NCI-H1417 (cell line): ENCODE measurements at places on chromosomes 11 and 22.

DNA sequence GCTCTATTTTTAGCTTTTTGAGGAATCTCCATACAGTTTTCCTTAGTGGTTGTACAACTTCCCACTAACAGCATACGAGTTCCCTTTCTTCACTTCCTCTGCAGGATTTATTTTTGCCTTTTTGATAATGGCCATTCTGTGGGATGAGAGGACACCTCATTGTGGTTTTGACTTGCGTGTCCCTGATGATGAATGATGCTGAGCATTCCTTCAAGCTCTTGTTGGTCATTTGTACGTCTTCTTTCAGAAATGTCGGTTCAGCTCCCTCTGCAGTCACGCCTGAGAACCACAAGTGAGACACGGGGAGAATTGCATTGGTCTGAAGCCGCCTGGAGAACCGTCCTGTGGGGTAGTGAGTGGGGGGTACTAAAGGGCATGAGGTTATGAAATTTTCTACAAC is 2.0 kb upstream of the KRTAP5-10 start:
- DNase-seq = peak; percentile 14

DNA sequence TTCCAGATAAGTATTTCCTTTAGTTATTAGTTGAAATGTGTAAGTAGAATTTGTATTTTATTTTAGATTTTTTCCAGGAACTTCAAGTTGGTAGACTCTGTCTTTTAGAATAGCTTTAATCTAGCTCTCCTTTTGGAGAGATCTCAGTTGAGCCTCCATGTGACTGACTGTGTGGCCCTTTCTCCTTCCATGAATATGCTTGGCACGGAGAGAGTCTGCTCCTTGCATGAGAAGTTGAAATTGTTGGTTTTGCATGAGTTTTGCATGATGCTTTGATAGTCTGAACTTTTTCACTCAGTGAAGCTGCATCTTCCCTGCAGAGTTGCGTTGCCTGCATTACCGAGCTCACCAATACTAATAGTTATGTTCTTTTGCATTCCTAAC is 32.8 kb upstream of the CTTN start:
- DNase-seq = no peak

DNA sequence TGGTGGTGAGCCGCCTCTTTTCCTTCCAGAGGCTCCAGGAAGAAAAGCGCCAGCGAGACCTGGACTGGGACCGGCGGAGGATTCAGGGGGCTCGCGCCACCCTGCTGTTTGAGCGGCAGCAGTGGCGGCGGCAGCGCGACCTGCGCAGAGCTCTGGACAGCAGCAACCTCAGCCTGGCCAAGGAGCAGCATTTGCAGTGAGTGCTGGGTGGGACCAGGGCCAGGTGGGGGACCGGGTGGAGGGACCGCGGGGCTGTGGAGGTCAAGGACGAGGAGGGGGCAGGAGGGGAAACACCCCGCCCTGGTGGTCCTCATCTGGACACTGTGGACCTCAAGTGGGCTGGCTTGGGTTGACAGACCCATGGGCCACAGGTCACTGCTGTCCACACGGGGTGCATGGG is 17.4 kb downstream of the RIBC2 start:
- DNase-seq = no peak

- DNase-seq = no peak
Observed at GRCh38 chr22:35605851-35606481, 11.2 kb downstream of the MB start.

DNA sequence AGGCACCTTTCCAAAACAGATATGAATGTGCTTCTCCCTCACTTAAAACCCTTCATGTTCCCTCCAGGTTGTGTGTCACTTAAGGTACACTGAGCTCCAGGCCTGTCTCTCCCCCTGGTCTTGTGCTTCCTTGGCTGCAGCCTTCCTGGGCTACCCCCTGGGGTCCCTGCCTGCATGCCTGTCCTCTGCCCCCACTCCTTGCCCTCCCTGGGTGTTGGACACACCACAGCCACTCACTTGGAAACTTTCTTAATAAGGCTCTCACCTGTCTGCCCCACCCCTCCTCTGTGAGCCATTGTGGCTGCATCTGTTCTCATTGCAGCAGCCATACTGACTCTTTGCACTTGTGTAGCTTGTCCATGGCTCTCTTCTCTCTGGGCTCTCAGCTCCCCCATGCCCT is 60.6 kb downstream of the CABIN1 start:
- no peak for DNase-seq

DNA sequence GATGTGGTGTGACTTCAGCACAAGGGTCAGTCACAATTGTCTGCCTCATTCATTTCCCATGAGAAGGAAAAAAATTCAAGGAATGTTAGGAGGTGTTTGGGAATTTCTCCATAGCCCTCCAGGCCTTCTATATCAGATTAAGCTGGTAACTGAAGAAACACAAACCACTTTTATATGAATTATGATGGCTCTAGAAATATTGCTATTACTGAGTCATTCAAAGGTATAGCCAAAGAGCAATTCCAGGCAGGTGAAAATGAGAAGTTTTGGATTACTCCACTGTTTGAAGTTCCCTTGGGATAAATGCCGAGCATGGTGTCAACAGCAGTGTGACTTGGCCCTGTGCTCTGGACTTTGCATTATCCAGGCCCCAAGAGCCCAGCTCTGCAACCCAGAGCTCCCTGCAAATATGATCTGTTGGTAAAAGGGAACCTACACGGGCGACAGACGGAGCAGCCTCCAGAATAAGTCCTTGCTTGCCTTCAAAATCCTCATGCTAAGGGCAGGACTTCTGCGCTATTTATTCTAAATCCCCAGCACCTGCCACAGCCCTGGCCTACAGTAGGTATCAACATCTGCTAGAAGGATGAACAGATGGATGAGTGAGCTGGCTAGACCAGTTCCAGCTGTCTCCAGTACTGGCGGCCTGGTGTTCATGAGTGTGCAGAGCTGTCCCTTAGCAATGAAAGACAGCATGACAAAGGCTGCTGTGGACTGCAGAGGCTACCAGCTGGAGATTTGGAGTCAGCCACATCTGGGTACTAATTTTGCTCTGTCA is 67.5 kb upstream of the ZBED5 start:
- DNase-seq = no peak

DNA sequence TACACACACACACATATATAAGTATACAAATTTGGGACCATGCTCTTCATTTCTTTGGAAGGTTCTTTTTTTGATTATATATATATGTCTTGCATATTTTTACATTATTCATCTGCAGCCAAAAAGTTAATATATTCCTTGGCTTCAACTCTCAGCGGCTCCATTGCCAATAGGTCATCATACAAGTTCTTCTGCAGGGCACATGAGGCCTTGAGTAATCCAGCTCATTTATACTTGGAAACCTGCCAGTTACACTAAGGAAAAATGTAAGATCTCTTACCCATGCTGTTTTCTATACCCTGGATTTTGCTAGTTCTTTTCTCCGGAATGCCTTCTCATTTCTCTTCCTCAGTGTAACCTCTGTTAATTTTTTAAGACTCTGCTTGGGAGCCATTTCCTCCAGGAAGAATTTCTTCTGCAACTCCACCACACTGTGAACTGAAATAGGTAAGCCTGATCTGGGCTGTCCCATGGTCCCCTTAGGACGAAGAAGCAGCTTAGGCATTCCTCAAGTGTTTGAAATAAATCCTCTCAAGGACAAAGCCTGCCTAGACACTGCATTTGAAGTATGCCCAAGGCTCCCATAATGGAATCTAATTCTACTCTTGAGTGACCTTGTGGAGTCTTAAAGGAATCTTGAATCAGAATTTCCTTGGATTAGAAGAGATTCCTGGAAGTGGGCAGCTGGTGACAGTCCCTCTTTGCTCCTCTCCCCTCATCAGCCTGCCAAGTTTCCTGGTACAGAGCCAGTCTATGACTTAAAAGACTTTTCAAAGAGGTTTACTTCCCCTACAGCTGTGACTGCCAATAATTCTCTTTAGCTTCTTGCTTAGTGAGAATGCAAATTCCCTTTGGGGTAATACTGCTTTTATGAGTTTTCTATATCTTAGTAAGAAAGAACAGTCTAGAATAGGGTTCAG is 182.8 kb downstream of the C11orf87 start:
- DNase-seq = no peak

GRCh38 chr22:47384977-47385376 is 622.5 kb downstream of the TBC1D22A start:
- DNase-seq = no peak

DNA sequence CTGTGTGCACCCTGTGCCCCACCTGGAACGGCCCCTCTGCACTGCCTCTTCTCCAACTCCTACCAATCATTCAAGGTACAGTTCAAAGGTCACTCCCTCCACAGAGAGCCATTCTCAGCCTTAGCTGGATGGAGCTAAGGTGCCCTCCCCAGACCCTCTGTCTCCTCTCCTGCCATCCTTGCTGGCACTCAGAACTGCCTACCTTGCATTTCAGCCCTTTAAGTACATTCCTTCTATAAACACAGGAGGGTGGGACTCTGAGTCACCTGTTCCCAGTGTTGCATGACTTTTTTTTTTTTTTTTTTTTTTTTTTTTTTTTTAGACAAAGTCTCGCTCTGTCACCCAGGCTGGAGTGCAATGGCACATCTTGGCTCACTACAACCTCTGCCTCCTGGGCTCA is 8.6 kb downstream of the TTLL1 start:
- DNase-seq = no peak

GRCh38 chr11:70825893-70826540 is 426.4 kb downstream of the SHANK2 start:
- DNase-seq = no peak

GRCh38 chr11:134761386-134761785 is 349.3 kb upstream of the B3GAT1 start:
- DNase-seq = no peak

DNA sequence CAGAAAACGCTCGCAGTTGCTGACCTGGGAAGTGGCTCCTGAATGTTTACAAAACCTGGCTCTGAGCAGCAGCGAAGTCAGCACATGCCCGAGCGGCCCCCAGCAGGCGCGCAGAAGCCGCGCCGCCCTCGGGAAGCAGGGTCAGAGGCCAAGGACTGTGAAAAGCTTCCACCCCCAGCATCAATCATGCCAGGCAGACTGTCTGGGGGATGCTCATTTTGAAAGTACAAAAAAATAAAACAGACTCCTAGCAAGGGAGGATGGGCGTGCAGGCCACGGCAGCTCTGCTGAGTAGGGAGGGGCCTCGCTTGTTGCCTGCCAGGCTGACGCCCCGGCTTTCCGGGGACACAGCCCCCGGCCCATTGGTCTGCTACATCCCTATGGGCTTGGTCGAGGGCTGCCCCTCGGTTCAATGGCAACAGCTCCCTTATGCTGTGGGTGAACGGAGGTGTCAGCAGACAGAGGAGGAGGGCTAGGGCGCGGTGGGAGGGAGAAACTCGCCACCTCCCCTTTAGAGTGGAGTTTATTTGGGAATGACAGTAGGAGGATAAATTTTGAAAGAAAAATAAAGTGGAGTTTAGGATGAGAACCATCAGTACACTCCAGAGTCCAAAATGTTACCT is 37.7 kb upstream of the GNB1L start:
- peak; percentile 88 for DNase-seq

DNA sequence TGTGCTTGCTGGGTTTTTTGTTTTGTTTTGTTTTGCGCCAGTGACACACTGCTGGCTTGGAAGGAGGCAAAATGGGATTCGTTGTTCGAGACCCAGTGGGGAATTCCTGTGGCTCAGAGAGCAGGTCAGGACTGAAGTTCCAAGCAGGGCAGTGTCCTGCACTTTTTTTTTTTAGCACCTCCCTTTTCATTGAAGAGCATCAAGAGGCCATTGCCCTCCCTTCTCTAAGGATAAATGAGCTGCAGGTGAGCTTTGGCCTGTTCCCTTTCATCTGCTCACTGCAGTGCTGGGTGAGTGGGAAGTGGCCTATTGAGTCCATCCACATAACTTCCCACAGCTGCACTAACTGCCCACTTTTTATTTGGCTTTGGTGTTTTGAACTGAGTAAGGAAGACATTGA is 87.8 kb downstream of the ARHGAP42 start:
- no peak for DNase-seq

- no peak for DNase-seq
Observed at GRCh38 chr11:69210310-69211035, 54.7 kb downstream of the SMIM38 start.

- peak; percentile 25 for DNase-seq
Observed at GRCh38 chr11:74157169-74157568, 13.6 kb downstream of the C2CD3 start.

GRCh38 chr11:126601550-126602215 is 246.2 kb downstream of the ST3GAL4 start:
- no peak for DNase-seq

DNA sequence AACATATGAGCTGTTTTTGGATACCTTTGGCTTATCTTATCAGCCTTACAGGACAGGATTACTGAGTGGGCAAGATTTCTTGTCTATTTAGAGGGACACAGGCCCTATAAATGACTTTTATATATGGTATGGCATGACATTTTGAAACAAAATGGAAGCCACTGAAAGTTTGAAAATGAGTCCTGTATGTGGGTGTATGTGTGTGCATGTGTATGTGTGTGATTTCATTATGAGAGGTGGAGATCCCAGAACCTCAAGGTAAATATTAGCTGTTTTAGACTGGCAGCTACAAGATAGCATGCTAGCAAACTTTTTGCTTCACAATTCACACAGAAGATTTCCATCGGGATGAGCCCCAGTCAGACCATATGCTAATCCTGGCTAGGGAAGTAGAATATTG is 970.5 kb upstream of the CCDC90B start:
- no peak for DNase-seq

DNA sequence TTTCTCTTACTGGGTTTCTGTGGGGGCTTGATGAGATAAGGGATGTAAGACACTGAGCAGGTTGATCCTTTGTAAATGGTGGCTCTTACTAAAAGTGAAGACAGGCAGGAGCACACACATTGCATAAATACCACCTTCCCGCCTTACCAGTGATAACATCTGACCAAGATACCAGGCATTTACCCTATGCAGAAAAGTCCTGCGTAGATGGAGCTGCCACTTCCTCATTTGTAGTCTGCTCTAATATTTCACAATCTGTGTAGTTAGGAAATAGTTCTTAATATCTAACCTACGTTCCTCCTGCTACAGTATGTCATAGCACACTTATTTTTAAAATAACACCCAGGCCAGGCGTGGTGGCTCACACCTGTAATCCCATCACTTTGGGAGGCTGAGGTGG is 23.9 kb upstream of the SWAP70 start:
- DNase-seq = no peak

DNA sequence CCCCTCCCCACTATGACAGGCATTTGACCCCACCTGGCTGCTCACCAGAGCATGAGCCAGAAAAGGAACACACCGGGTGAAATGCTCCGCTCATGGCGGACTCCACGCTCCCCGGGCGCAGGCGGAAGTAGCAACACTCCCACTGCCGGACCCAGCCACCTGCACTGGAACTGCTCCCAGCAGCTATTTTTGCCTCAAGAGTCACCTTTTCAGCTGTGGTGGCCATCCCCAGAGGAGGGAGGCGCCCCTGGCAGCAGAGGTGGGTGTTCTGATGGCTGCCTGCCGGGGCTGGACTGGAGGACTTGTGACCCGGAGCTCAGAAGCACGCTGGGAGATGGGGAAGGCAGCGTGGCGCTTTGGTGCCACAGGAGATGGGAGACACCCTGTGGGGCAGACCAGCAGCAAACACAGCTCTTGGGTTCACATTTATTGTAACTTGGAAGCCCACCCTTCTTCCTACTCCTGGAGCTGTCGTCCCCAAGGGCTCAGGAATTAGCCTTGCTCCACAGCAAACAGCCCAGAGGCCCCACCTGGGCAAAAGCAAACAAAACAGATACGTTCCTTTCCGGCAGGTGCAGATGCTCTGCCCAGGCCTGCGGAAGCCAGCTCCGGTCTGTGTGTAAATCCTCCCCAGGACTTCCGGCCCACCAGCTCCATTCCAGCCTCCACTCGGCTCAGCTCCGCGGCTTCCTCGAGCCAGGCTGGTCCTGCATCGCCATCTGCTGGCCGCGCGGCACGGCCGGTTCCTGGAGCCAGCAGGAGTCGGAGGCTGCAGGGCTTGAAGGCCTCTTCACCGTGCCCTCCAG is 3.7 kb downstream of the RPS19BP1 start:
- DNase-seq = peak; percentile 96

GRCh38 chr11:21511835-21512440 is 680.9 kb upstream of the ANO5 start:
- peak; percentile 83 for DNase-seq
